NCI-H1417 (cell line): ENCODE measurements at places on chromosomes 12 and 14.

GRCh38 chr14:76375484-76375883 lies 453 bp upstream of the ESRRB start:
- no peak for DNase-seq

GRCh38 chr14:30005114-30005808 lies 77.6 kb upstream of the PRKD1 start:
- DNase-seq: peak; percentile 85

DNA sequence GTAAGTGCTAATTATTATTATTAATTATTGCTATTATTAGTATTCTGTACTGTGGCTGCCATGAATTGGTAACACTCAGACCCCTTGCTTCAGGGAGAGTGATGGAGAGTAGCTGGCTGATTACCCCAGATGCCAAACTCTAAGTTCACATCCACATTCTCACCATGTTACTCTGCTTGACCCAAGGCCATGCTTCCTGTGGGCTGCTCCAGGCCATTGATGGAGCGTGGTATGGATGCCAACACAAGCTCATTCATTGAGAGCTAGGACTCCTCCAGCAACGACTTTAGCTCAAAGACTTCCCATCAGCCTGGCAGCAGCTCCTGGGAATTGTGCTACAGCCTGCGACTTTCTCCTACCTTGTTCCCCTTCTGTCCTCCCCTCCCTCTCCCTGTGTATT lies 233.4 kb downstream of the MSRB3 start:
- no peak for DNase-seq

GRCh38 chr12:128727999-128728398 lies 95.8 kb downstream of the SLC15A4 start:
- no peak for DNase-seq

- DNase-seq: peak; percentile 76
Measured at GRCh38 chr12:114662512-114663177, 21.3 kb downstream of the TBX3 start.

DNA sequence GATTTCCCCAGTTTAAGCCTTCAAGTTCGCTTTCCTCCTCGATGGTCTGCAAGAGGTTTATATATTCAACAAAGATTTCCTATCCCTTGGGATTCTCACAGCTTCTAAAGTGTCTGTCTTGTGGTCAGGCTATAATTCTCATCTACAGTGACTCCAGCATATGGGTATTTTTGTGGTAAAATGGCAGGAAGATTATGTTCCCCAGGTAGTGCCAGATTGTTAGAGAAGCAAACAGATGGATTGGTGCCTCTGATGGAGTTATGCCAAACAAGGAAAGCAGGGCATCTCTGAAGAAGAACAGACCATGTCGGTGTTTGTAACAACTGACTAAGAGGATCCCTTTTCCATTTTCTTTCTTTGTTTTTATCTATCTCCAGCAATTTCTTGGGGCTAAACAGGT lies 5.5 kb upstream of the CCDC175 start:
- no peak for DNase-seq

GRCh38 chr12:124392667-124393413 lies 97.9 kb downstream of the RFLNA start:
- peak; percentile 73 for DNase-seq

GRCh38 chr12:40993158-40993557 lies 195.0 kb upstream of the PDZRN4 start:
- no peak for DNase-seq

DNA sequence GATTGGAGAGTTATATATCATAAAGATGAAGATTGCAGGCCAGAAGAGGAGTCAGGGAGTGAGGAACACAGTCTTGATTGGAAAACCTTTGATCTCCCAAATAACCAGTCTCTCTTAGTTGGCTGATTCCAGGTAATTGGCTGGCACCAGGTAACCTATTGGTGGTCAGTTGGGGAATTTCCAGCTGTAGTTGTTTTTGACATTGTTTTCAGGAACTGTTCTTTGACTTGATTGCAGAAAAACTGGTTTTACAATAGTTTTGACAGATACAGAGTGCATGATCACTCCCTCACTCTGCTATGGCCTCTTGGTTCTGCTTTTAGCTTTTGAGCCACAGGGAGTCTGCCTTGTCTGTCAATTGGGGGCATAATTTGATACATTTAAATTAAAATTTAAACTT lies 71.6 kb downstream of the ZNF641 start:
- DNase-seq: no peak

- no peak for DNase-seq
Measured at GRCh38 chr14:96962337-96962736, 165.2 kb downstream of the VRK1 start.

DNA sequence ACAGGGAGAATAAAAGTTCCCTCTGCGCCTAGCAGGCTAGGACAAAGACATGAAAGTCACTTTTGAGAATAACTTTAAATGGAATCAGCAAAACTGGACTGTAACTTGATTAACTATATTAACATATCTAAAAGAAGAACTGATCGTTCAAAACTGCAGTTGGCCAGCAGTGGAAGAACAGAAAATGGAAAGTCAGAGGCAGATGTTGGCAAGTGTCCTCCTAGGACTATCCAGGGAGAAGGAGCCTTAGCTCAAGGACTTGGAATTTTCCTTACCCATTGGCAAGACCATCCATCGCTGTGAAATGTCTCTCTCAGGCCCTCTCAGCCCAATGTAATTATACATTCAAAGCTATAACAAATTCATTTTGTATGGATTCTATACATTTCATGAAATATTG lies 419.7 kb downstream of the ATP23 start:
- DNase-seq: no peak

GRCh38 chr14:74014299-74014698 lies 4.8 kb downstream of the ENTPD5 start:
- no peak for DNase-seq

DNA sequence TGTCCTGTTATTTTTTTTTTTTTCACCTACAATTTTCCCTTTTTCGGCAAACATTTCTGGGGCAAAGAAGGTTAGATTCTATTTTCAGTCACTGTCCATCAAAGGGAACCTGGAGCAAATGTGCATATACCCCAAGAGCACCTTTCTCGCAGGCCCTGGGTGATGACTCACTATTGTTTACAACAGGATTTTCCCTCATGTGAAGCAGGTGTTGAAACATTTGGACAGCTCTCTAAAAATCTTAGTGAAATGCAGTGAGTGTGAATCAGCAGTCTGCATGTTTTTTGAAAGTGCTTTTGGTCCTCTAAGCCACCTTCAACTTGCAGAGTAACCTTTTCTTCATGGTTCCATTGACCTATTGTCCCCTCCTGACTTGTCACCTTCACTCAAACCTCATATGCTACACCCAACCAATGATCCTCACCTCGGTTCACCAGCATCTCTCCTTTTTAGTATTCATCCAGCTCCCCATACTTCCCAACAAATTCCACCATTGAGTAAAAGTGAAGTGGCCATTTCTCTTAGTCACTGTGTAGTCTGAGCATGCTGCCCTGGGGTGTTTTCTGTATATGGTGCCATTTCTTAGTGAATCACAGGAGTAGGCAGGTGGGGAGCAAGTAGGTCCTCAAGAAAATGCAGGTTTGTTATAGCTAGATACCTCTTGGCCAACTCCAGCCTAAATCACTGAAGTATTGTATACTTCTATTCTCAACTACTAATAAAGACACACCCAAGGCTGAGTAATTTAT lies 260.2 kb downstream of the BMP4 start:
- DNase-seq: peak; percentile 60

GRCh38 chr14:62162998-62163589 lies 400.9 kb downstream of the SNAPC1 start:
- DNase-seq: peak; percentile 87

GRCh38 chr12:53567961-53568808 lies 58.0 kb downstream of the ATF7 start:
- no peak for DNase-seq

DNA sequence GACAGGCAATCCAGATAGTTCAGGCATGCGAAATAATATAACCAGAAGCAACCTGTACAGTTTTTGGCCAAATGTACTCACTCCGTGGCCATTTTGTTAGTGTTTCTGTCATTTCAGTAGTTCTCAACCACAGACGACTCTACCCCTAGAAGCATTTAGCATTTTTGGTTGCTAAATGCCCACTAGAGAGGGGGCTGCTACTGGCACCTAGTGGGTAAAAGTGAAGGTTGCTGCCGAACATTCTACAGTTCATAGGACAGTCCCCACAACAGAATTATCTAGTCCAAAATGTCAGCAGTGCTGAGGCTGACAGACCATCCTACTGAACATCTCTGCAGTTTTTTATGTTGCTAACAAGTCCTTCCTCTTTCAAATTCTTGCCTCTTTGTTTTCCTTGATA lies 107.4 kb downstream of the TSHR start:
- DNase-seq: peak; percentile 45

- DNase-seq: no peak
Measured at GRCh38 chr14:99517643-99518381, 36.6 kb downstream of the CCNK start.

DNA sequence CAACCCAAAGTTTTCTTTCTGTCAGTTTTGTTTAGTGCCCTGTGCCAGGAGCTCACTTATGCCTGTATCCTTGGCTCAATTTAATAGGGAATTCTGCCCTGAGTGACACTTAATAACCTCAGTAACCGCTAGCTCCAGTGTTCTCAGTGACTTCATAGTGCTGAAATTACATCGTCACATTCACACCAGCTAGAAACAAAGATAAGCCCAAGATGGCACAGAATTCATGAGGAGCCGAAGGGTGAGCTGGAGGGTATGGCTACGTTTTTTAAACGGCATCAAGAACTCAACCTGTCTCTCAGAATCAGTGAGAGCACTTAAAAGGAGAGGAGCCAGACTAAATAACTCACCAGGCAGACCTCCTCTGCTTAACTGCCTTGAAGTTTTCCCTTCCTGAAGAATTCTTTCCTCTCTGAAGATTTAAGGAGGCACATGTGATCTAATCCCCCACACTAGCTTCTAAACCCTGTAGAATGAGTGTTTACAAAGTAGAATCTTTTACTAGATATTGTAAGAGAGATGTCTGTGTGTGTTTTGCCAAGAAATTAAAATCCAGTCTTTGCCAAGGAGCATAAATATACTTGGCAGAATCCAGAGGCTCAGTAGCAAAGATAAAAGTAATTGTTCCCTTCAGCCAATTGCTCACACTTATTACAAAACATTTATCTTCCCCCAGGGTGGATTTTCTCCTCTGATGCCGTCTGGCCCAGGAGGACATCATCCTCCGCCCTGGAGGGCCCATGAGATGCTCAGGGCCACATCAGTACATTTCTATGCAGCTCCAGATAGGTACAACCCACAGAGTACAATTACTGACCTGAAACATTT lies 37.3 kb downstream of the PTGER2 start:
- no peak for DNase-seq

DNA sequence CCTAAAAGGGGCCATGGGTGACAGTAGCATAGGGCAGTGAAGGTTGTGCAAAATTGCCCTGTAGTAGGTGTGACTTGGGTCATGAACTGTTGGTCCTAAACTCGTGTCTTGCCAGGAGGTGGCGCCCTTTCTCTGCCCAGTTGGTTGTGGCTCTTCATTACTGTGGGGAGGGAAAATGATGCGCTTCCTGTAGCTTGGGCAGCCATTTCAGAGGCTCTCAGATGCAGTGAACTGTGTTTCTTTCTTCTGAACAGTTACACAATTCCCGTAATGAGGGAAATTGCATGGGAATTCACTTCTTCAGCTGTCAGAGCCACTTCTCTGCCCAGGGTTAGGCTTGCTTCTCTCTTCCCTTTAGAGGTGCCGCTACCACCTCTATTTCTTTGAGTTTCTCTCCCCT lies 148.1 kb upstream of the NRXN3 start:
- DNase-seq: peak; percentile 89

DNA sequence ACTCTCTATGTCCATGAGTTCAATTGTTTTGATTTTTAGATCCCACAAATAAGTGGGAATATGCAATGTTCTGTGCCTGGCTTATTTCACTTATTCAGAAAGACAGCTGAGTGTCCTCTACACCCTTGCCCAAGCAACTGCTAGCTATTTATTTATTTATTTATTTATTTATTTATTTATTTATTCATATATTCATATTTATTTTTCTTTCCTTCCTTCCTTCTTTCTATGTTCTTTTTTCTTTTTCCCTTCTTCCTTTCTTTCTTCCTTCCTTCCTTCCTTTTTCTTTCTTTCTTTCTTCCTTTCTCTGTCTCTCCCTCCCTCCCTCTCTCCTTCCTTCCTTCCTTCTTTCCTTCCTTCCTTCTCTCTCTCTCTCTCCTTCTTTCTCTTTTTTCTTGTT lies 563.4 kb downstream of the BCL11B start:
- DNase-seq: no peak

GRCh38 chr14:94975366-94975765 lies 182.0 kb downstream of the DICER1 start:
- DNase-seq: no peak

DNA sequence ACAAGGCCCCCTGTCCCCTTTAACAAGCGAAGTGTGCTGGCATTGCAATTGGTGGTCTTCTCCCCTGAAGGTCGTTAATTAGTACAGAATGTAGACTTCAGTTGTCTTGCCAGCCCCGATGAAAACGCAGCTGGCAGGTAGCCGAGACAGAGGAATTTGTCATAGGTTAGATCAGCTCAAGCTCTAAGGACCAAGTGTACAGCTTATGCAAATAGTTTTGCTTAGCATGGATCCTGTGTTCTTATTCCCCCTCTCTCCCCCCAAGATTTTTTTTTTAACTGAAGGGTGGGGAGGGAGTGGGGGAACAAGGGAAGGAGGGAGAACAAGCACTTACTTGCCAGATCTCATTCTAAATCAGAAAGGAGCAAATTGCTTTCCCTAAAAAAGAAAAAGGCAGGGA lies 58.6 kb upstream of the PARP11 start:
- DNase-seq: no peak

DNA sequence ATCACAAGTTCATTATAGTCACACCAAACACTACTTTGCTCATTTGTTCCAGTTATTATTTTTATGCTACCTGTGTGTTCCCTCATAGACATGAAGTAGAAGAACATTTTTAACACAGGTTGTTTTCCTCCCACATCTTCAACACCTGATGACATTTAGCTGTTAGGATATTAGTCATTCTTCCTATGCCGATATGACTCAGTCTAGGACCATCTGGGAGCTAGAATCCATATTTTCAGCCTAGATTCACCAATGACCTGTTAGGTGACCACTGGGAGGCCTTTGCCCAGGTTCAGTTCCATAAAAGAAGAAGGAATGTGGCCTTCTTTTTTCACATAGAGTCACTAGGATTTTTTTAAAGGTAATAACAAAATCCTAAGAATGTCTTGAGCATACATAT lies 222.8 kb downstream of the C12orf42 start:
- DNase-seq: no peak

DNA sequence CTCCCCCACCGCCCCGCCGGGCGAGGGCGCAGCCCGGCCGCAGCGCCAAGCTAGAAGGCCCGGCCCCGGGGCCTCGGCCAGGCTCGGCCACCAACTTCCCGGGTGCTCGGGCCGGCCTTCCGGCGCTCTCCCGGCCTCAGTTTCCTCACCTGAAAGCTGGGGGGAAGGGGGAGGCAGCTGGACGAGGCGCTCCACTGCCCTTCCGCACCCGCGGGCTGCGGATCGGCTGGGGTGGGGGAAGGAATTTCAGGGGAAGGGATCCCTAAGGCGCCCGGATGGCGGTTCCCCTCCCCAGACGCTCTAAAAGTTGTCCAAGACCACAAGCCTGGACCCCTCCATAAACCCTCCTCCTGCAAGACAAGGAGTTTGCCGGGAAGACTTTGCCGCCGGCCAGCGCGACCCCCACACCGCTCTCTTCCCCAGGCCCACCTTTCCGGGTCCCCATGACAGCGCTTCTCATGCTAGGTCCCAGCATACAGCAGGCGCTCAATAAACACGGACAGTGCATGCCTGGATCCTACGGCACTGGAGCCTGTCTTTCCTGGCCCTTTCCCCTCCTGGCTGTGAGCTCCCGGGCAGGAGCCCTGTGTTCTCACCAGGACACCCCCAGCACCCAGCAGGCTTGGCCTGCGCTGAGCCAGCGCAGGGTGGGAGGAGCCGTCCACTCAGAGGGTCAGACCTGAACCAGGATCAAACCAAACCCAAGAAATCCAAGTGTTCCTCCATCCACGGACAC lies 18.1 kb downstream of the BEGAIN start:
- no peak for DNase-seq
